CD8-positive, alpha-beta memory T cell (primary cell): ENCODE measurements at places on chromosomes 3 and 15. TPM values are rescaled to one million over a fixed set of nuclear protein-coding genes. Genes with fewer than 3 reads are reported as not detected.

- H3K36me3 ChIP-seq = no peaks in the 10 kb centered on the region
- no peak overlapping the region for H3K27ac ChIP-seq
- DNase-seq = no peak
- H3K4me3 ChIP-seq = no peak overlapping the region
These were observed 18.5 kb downstream of the CPNE4 start for GRCh38 chr3:132016061-132017041.

GRCh38 chr3:82293867-82294266 is 532.4 kb upstream of the GBE1 start:
- H3K4me1 ChIP-seq = no peaks in the 10 kb centered on the region
- no peaks in the 10 kb centered on the region for H3K27me3 ChIP-seq
- no peak overlapping the region for H3K27ac ChIP-seq

SERINC4 gene
- 0.26 TPM for total RNA-seq

DNA sequence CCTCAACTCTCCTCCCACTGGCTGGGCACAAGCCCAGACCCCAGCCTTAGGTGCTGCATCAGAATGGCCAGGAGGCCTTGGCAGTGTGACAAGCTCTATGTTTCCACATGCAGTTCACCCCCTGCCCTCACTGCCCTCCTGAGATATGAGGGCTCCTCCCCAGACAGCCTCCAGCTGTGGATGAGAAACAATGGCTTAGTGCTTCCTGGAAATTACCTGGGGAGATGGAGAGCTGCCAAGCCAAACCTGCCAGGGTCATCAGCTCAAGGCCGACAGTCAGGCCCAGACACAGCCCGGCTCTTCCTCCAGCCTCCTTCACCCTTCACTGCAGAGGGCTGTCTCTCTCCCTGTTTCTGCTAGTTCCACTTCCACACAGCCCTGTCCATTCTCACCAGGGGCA is 76.3 kb downstream of the MYLK start:
- no peak overlapping the region for H3K27ac ChIP-seq
- no peaks in the 10 kb centered on the region for H3K27me3 ChIP-seq
- no peaks in the 10 kb centered on the region for H3K4me1 ChIP-seq
- H3K4me3 ChIP-seq = no peak overlapping the region
- no peak for DNase-seq
- no peaks in the 10 kb centered on the region for H3K36me3 ChIP-seq

DNA sequence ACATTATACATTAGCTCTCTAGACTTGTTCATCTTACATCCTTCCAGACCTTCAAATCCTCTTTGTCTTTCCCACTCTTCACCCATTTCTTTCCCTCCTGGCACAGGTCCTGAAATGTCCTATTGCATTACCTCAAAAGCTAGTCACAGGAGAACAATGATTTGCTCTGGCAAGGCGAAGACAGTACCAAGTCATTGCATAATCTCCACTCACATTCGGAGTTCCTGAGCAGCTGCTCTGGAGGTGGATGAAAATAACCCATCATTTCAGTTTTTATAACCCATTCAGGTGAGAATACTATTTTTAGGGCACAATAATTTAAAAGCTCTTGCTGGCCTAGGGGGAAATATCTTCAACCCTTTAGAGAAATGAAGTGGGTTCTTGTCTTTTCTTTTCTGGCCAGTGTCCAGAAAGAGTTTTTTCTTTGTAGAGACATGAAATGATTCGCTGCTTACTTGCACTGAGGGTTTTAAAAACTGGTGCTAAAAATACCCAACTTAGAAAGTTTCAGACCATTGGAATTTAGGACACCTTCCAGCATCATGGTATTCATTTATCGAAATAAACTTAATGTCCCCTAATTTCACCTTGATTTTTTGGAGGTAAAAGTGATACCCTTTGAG is 23.4 kb upstream of the DYNC1LI1 start:
- H3K4me3 ChIP-seq = no peak overlapping the region
- H3K27me3 ChIP-seq = no peaks in the 10 kb centered on the region
- H3K27ac ChIP-seq = no peak overlapping the region

THAP10 gene
- 0.20 TPM for total RNA-seq

CYP11A1 gene
- total RNA-seq = not detected

GRCh38 chr3:14147066-14147435 is 22.2 kb downstream of the TMEM43 start:
- no peak for DNase-seq
- H3K27me3 ChIP-seq = no peaks in the 10 kb centered on the region
- H3K27ac ChIP-seq = no peak overlapping the region

TBC1D23 gene
- 23.1 TPM for total RNA-seq

- DNase-seq = no peak
These were observed 18.8 kb downstream of the ASTE1 start for GRCh38 chr3:131007782-131008181.
